ENCODE measurements at places on chromosomes 11 and 22. TPM values are rescaled to one million over a fixed set of nuclear protein-coding genes. Genes with fewer than 3 reads are reported as not detected.

GRCh38 chr11:84034484-84034883, 748.3 kb upstream of the CCDC90B start:
- H3K36me3 ChIP-seq, result no peaks in the 10 kb centered on the region
- H3K4me3 ChIP-seq, result no peak overlapping the region
- no peaks in the 10 kb centered on the region for H3K4me1 ChIP-seq

- no peaks in the 10 kb centered on the region for H3K27me3 ChIP-seq
- H3K4me1 ChIP-seq, result peaks cover 14% of the 10 kb centered on the region
- no peak overlapping the region for H3K4me3 ChIP-seq
- DNase-seq, result no peak
- H3K27ac ChIP-seq, result no peak overlapping the region
- H3K36me3 ChIP-seq, result no peaks in the 10 kb centered on the region
Measured at GRCh38 chr22:32691101-32691500, 110.4 kb upstream of the TIMP3 start.

DNA sequence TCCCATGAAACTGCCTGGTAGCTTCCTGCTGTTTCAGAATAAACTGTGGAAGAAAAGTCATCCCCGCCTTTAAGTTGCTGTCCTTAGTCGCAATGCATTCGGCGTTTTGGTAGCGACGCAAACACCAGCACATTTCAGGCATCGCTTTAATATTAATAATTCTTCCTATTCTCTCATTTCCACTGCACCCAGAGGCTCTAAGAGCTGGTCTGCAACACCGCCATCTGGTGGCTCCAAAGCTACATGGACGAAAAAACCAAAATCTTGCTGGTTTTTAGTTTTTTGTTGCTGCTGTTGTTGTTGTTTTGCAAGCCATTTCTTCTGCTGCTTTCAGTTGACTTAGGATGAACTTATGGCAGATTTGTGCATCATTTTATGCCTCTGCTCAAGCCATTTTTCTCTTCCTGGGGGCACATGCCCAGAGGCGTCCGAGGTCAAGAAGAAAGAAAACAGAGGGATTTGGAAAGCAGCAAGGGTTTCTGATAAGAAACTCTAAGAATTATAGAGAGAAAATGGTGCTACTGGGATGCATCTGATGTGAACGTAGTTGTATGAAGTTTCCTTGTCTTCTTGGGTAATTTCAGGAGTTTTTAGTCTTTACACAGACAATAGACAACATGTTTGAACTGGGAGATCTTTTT, 345.4 kb upstream of the KIRREL3 start:
- H3K36me3 ChIP-seq, result no peaks in the 10 kb centered on the region
- no peaks in the 10 kb centered on the region for H3K27me3 ChIP-seq
- peak; percentile 21 for DNase-seq
- H3K27ac ChIP-seq, result no peak overlapping the region
- H3K4me3 ChIP-seq, result no peak overlapping the region
- no peaks in the 10 kb centered on the region for H3K4me1 ChIP-seq

DNA sequence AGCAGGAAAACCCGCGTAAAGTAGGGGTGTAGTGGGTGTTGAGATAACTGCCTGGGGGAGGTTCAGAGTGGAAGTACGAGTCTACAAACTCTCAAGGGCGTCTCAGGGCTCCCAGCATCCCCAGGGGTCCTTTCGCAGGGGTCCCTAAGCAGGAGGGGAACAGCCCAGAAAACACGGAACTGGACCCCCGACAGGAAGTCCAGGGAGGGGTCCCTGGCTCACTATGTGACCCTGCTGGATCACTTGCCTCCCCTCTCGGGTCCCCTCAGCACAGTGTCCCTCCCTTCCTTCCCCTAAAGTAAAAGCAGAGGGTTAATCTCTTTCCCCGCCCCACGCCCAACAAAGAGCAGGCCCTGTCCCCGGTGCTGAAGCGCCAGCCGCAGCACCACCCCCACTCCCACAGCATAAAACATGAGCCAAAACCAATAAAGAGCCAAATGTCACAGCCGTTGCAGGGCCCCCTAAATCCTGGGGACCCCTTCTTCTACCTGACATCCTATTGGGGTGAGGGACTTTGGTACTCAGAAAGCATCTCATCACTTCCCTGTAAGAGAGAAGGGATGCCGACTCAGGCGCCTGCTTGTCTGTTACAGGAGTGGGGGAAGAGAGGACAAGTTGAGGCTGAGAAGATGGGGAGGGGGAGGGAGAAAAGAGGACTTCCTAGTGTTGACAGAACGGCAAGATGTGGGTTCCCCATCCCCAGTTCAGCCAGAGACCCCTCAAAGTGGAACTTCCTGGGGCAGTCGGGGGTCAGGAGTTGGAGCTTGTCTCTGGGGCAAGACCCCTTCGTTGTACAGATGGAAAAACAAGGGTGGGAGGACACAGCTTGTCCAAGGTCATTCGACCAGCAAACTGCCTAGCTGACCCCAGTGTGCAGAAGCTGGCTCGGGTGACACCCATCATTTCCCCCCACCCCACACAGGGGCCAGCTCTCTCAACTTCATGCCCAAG, 1.4 kb upstream of the NEFH start:
- H3K36me3 ChIP-seq, result no peaks in the 10 kb centered on the region
- H3K4me3 ChIP-seq, result no peak overlapping the region
- no peak overlapping the region for H3K27ac ChIP-seq
- H3K27me3 ChIP-seq, result peaks cover 85% of the 10 kb centered on the region
- H3K4me1 ChIP-seq, result no peaks in the 10 kb centered on the region
- peak; percentile 30 for DNase-seq

DNA sequence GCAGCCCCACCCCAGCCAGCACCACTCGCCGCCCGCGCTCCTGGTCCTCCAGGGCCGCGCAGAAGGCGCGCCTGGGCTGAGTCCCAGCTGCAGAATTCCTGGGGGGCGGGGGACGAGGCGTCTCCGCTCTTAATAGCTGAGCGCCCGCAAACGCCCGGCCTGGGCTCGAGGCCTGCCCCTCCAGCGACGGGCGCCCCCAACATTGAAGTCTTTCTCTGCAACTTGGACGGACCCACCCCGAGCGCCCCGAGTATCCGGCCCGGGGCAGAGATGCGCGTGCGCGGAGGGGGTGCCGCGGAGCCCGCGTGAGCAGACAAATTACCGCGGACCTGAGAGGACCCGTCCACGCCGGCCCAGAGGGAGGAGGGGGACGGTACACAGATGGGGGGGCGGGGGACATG, 6.7 kb upstream of the SYT7 start:
- peak overlapping the region; percentile 48 for H3K4me3 ChIP-seq
- DNase-seq, result peak; percentile 39
- peaks cover 17% of the 10 kb centered on the region for H3K36me3 ChIP-seq
- peaks cover 22% of the 10 kb centered on the region for H3K4me1 ChIP-seq
- H3K27ac ChIP-seq, result no peak overlapping the region

DNA sequence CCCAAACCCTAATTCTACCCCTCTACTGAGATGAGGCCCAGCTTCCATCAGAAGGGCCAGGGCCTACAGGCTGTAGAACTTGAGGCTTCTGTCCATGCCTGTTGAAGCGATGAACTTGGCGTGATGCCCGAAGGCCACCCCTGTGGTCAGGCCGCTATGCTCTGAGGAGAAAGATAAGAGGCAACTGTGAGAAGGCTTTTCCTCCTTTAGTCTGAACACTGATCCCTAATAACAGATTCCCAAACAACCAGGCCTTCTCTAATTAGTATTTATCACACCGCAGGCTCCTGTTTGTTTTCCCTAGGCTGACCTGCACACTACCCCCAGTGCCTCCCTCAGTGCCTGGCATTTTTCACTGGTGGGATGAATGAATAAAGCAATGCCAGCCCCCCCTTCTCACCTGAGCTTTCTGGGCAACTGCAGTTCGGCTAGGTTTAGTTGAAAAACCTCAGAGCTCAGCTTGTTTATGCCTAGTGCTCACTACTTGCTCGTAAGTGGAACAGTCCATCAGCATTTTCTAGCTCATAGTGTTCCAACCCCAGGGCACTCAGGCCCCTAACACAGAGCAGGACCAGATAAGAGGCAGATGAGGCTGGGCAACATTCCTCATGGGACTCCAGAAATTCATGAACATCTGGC, 15.2 kb downstream of the PRPF19 start:
- no peaks in the 10 kb centered on the region for H3K27me3 ChIP-seq
- no peak overlapping the region for H3K4me3 ChIP-seq
- peaks cover 8% of the 10 kb centered on the region for H3K36me3 ChIP-seq
- no peaks in the 10 kb centered on the region for H3K4me1 ChIP-seq
- H3K27ac ChIP-seq, result no peak overlapping the region
- no peak for DNase-seq

GRCh38 chr11:61151545-61152252, 9.5 kb downstream of the VPS37C start:
- H3K27ac ChIP-seq, result peak overlapping the region; percentile 49
- H3K36me3 ChIP-seq, result peaks cover 27% of the 10 kb centered on the region
- H3K4me3 ChIP-seq, result peak overlapping the region; percentile 49
- H3K4me1 ChIP-seq, result peaks cover 63% of the 10 kb centered on the region

DNA sequence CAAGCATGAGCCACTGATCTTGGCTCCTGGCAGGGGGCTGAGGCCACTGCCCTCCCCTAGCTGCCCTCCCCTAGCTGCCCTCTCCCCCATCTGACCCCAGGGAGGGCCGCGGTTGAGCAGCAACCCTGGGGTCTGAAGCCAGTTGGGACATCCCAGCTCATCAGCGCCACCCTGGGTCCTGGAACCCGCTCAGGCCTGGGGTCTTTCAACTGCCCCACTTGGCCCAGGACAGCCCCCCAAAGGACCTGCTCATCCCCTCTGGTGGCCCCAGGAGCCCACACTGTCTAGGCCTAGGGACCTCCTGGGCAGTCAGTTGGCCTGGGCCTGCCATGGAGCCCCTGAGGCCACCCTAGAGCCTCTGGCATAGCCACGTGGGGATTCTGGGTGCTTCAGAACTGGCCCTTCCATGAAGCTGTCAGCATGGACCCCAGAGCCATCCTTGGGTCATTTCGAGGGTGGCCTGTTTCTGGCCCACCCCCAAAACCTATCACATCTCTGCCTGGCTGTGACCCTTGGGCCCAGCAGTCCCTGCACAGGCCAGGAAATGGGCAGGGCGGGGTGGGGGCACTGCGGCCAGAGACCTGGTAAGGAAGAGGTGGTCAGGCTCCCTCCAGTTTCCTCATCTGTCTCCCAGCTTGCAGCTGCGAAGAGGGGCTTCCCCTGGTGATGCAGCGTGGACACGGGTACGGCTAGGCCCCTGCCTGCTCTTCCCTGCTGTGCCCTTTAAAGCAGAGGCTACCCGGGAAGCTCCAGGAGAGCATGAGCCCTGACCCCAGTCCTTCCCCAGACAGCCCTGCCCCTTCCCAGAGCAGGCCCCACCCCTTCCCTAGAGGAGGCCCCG, 37.9 kb downstream of the MUC2 start:
- no peak for DNase-seq
- peaks cover 10% of the 10 kb centered on the region for H3K4me1 ChIP-seq
- no peak overlapping the region for H3K4me3 ChIP-seq
- peaks cover 13% of the 10 kb centered on the region for H3K27me3 ChIP-seq

Gene OR52N1
- total RNA-seq, result not detected
